ENCODE measurements at places on chromosomes 6 and 20.

DNA sequence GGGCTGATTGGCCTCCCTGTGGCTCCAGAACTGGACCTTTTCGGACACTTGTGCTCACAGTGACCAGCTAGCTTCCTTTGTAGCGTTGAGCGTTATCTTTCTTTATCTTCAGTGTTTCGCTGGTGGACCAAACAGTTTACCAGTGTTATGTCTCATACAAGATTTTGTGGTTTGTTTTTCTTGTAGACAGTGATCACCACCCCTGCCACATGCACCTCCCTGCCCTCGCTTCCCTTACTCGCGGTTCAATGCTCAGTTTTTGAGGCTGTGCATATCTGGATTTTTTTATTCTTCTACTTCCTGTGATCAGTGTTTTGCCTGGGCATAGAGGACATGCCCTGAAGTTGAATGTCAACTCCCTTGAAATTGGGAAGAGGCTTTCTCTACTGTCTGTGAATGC, 16.4 kb downstream of the MYT1 start:
- DNase-seq = no peak

GRCh38 chr6:105038259-105038658, 81.4 kb downstream of the LIN28B start:
- DNase-seq = no peak

DNA sequence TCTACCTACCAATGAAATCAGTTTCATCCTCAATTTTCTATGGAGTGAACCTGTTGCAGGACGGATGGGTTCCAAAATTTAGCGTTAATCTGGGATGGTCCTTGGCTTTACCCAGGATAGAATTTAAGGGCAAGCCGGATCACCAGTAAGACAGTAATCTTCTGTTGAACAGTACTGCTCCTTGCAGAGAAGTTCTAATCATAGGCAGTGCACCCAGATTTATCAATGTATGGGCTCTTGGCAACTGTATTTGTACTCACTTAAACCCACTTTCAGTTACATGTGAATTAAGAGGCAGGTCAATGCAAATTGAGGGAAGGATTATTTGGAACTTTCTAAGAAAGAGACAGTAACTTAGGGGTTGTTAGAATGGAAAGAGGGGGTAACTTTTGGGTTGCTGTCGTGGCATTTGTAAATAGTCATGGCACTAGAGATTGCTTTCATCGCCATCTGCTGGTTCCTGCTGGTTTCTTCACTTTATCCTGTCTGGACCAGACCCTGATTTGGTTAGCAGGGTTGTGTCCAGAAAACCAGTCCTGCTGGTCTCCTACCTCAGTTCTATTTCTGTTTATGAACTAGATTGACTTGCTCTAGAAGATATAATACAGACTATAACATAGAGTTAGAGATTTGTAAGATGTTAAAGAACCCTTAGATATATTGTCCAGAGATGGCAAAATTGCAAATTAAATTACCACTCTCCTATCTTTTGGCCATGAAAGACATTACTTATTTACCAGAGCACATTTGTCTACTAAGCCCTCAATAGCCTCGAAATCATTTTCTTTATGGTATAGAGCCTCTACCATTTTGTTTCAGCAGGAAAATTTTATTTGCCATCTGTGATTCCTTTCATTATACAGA, 646.3 kb downstream of the UTRN start:
- no peak for DNase-seq

DNA sequence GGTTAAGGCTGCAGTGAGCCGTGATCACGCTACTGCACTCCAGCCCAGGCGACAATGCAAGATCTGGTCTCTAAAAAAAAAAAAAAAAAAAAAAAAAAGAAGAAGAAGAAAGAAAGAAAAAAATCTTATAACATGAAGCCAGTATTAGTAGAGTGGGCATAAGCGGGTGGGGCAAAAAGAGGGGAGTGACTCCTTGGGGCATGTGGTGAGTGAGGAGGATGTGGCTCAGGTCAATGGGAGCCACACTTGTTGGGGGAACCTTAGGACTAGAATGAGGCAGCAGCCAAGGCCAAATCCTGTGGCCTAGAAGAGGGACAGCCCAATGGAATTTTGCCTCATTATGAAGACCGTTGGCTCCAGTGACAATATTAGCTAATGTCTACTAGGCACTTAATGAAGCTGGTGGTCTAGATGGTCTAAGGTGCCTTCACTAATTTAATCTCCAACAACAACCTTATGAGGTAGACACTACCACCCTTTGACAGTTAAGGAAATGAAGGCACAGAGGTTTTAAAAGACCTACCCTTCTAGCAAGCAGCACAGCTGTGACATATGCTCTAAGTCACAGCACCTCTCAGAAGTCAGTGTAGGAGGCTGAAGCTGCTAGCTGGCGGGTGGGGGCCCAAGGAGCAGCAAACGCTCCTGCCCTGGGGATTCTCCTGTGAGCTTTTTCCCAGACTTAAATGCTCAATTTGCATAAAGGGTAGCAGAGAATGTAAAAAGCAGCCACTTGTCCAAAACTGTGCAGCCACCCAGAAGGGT, 23.6 kb upstream of the ARMC12 start:
- no peak for DNase-seq

- no peak for DNase-seq
Observed at GRCh38 chr6:35370785-35371493, 28.6 kb downstream of the PPARD start.

GRCh38 chr6:163408352-163408991, 6.0 kb upstream of the QKI start:
- DNase-seq = no peak

- DNase-seq = no peak
Observed at GRCh38 chr20:15069355-15069754, 731.9 kb upstream of the FLRT3 start.

- DNase-seq = no peak
Observed at GRCh38 chr6:114989279-114989964, 646.6 kb upstream of the HS3ST5 start.

GRCh38 chr6:154650351-154650750, 82.9 kb upstream of the SCAF8 start:
- DNase-seq = no peak

- DNase-seq = no peak
Observed at GRCh38 chr6:17165383-17165782, 63.5 kb downstream of the STMND1 start.

- DNase-seq = no peak
Observed at GRCh38 chr20:53664121-53664520, 70.5 kb upstream of the ZNF217 start.

DNA sequence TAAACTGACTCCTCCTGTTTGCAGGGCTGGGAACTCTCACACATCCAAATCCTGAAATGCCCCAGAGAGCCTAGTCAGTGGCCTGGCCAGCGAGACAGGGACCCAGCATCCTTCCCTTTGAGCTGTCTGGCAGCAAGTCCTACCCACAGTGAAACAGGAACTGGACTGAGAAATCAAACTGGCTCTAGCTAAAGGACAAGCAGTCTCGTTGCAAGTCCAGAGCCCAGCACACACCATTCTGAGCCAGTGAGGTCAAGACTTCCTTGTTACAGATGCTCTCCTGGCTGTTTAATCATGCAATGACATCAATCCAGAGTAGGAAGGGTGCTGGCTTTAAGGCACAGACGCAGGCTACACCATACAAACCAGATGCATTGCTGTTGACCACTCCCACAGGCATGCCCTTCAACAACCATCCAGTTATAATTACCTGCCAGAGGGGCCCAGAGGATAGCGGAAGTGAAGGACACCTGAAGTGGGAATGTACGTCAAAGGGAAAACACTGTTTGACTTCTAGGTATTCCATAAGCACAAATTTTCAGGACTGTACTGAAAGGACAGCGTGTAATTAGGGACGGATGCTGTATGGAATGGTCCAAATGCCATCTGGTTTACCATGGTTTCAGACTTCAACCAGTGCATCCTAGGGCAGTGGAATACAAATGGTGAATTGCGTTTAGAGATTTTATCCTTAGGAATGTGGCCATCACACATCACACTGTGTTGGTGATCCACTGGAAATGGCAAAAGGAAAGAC, 114.4 kb downstream of the SLC23A2 start:
- no peak for DNase-seq

GRCh38 chr6:170018936-170019817, 267.8 kb downstream of the ERMARD start:
- no peak for DNase-seq

DNA sequence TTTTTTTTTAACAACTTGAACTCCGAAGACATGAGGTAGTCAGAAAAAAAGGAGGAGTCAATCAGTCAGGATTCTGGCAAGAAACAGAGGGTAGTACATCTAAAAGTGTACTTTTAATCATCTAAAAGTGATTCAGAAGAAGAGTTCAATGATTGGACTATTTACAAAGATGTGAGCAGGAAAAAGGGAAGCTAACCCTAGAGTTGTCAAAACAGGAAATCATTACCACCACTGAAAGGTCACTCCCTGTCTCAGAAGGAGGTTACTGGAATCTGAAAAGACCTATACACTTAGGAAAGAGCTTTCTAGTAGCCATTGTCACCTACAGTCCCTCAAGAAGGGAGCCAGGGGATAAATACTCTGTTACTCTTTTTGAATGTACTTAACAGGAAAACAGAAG, 16.7 kb upstream of the LMBRD1 start:
- no peak for DNase-seq

- DNase-seq = peak; percentile 84
Observed at GRCh38 chr20:3238616-3239025, 369 bp downstream of the SLC4A11 start.

DNA sequence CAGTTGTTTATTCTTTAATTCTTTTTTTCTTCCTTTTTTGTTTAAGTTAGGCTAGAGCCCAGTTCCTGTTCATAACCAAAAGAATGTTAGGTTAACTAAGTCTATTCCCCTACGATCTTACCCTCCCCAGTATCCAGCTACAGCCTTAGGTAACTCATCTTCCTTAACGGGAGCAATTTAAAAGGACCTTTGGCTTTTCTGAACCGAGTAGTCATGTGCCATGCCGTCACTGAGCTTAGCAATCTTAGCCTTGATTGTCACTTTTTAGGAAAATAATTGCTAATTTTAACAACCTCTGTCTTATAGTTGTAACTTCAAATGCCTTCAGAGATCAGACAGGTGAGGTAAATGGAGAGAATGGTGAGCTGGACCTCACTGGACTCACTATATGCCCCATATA, 6.2 kb downstream of the METTL24 start:
- DNase-seq = no peak

GRCh38 chr20:36758276-36758675, 12.4 kb upstream of the NDRG3 start:
- DNase-seq = no peak

- DNase-seq = peak; percentile 28
Observed at GRCh38 chr6:30821862-30822784, 62.2 kb upstream of the DDR1 start.

DNA sequence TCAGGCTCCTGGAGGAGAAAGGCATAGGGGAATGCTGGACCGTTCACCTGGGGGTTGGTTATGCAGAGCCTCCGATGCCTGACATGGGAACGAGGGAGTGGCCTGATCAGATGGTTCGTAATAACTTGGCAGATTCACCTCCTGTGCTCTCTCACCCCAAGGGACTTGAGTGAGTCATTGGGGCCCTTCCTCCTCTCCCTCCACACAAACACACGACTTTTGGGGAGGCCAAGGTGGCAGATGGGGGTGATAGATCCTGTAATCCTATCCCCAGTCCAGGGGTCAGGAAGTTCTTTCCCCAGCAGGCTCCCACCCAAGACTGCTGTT, 45.6 kb upstream of the ARFGEF2 start:
- no peak for DNase-seq

GRCh38 chr6:1438471-1438881, 49.1 kb downstream of the FOXF2 start:
- no peak for DNase-seq

DNA sequence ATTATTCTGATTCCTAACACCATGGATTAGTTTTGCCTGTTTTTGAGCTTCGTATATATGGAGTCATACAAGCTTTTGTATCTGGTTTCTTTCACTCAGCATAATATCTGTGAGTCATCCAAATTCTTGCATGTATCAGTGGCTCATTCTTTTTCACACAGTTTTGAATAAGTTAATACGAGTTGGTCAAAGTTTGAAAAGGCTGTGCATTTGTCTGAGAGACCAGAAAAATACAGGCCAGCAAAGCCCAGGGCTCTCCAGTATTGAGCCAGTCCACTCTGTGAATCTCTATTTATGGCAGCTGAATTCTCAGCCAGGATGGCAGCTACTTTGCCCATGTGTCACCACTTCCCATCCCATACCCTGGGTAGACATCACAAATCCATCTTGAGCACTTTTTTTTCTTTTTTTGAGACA, 7.2 kb upstream of the CHMP4B start:
- no peak for DNase-seq

DNA sequence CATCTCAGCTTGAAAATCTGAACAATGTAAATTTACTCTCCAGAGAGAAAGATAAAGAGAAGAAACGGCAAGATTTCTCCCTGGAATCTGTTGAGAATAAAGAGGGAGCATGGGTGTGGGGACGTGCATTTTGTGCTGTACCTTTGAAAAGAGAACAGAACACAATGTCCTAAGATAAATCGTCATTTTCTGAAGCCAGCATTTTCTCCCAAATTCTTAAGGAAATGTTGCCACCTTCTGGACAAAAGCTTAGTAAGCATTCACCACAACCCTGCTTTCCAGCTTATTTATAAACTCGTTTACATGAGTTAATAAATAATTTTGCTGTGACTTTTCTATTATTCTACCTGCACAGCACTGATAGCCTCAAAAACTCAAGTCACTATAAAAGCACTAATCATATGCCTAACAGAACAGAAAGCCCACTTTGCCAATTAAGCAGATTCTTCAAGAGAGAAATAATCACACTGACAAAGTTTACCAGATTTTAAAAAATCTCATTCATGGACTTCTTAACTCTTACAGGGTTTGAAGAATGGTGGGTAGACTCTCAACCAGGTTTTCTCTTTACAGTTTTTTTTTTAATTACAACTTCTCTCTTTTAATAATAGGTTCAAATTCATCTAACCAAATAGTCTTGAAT, 155.8 kb downstream of the MBOAT1 start:
- DNase-seq = peak; percentile 16

DNA sequence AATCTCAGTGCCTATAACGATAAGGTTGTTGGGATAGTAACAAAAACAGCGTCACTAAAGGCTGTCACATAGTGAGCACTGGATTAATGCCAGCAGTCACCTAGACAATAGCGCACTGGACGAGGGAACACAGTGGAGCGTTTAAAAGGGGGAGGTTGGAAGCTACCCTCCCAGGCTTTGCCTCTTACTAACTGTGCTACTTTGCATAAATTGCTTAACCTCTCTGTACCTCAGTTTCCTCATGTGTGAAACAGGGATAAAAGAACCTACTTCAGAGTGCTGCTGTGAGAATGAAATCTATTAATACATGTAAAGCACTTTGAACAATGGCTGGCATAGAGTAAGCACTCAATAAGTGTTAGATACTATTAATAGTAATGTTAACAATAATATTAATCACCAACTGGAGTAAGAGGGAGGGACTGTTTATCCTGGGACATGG, 10.5 kb downstream of the BCL2L1 start:
- no peak for DNase-seq

DNA sequence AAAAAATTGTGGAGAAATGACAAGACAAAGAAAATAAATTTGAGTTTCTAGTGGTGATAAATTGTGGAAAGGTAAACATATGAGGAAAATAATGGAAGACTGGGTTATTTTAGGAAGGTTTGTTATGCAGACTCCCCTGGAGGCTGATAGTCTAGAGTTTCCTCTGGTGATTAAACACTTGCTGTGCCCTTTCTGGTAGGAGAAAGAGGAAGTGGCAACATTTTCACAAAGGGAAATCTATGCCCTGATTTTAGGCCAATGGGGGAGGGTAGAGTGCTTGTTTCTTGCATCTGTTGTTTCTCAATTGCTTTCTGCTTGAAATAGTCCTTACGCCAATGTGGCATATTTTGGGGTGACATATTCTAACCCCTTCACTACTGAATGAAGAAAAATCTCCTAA, 129.1 kb upstream of the DOK5 start:
- DNase-seq = no peak
